ENCODE measurements at places on chromosomes 12 and 14. TPM values are rescaled to one million over a fixed set of nuclear protein-coding genes. Genes with fewer than 3 reads are reported as not detected.

DNA sequence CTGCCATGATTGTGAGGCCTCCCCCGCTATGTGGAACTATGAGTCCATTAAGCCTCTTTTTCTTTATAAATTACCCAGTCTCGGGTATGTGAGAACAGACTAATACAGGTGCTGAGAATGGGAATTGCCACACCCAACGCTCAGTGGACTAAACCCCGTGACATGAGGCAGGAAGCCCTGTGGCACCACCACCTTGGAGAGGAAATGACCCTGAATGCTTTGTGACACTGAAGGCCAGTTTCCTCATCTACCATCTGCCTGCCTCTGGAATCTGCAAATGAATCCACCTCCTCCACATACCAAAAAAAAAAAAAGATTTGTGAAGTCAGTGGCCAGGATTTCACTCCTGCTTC is 41.6 kb downstream of the NT5DC3 start:
- DNase-seq, result no peak

- no peak for DNase-seq
Observed at GRCh38 chr12:90858252-90858651, 96.7 kb downstream of the CCER1 start.

The SDR9C7 gene
- total RNA-seq, result 0.28 TPM

The ITFG2 gene
- total RNA-seq, result 11.8 TPM

DNA sequence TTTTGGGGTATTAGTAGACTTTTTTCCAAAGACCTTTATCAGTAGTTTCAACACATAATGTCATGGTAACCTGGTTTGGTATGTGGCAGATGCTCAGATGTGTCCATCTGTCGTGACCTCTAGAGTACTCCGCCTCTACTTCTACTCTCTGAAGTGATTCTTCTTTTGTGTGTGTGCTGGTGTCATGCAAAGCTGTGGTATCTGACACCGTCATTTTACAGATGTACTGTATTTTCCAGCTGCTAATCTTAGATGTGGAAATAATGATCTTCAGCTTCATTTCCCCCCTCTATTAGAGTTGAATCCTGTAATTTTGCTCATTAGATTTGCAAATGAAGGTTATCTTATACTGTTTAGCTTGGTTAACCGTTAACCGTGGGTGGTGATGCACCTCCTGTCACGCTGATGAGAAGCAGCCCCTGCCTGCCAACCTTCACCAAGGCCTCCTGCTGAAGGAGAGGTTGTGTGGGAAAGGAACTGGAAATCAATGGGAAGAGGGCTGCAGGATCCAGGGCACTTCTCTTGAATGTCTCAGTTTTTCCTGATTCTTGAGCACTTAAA is 222.4 kb upstream of the AMIGO2 start:
- DNase-seq, result peak; percentile 22

DNA sequence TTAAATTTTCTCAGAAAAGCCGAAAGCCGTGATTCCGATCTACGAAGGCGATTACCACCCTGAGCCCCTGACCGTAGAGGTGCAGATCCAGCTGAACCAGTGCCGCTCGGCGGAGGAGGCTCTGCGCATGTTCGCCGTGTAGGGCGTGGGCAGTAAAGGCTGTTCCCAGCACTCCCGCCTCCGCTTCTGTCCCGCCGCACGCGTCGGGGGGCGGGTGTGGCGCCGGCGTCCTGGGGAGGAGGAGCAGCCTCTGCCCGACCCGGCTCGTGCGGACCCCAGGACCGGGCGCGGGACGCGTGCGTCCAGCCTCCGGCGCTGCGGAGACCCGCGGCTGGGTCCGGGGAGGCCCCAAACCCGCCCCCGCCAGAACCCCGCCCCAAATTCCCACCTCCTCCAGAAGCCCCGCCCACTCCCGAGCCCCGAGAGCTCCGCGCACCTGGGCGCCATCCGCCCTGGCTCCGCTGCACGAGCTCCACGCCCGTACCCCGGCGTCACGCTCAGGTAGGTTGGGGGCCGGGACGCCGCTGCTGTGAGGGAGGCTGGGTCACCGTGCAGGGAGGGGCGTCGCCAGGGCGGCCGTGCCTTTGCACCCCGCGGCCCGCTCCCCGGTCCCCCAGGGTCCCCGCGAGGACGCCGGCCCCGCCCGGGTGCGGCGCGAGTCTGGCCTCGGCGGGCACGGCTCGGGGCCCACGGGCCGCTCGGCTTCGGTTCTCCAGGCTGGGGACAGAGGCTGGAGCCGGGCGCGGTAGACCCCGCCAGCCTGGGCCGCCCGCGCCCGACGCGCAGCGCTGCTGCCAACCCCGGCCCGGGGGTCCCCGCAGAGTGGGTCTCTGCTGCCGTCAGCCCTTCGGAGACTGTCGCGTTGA is at the start of gene B3GNT4:
B3GNT4 (plus strand) TSS at position 409 of the 866 bp plus-strand sequence. CDS start 910 bp downstream, outside the sequence.
- DNase-seq, result peak; percentile 95

- no peak for DNase-seq
Observed at GRCh38 chr14:71931492-71932228, 569 bp upstream of the RGS6 start.

DNA sequence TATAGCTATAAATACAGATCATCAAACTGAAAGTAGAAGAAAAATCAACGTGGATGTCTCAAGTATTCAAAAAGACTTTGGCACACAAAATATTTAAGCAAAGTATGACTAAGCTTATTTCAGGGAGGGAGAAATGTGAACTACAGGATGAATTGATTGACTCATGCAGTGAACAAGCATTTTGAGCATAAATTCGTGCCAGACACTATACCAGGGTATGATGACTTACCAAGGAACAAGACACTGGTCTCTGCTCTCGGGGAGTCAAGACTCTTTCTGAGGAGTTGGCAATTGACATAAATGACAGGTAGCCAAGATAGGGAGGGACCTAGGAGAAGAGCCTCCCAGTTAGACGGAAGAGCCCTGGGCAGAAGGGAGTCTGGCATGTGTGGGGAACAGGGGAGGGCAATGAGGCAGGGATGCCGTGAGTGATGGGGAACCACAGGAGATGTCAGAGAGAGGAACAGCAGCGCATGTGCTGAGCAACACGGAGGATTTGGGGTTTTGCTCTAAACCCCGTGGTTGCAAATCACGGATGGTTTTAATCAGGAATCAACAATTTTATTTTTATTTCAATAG is 115.2 kb downstream of the TMEM132D start:
- DNase-seq, result no peak

The GSC gene
- 55.8 TPM for total RNA-seq

GRCh38 chr14:64238049-64238448 is 56.1 kb downstream of the ESR2 start:
- peak; percentile 61 for DNase-seq

DNA sequence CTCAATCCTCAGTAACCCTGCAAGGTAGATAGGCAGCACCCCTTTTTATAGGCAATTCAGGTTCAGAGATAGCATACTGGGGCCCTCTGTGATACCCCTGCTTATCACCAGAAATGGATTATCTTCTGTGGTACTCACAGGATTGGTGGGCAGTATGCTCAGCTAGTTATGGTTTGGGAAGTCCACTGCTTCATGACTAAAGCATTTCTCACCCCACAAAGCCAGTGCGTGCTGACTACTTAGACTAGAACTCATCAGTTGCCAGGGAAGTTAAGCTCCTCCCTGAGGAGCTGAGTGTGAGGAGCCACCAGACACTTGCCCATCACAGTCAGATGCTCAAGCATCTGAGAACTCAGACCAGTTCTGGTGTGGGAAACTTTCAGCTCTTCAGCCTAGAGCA is 76.3 kb downstream of the SCAF11 start:
- DNase-seq, result peak; percentile 4

GRCh38 chr14:31770271-31770670 is 209.1 kb downstream of the NUBPL start:
- no peak for DNase-seq

- no peak for DNase-seq
Observed at GRCh38 chr12:69332815-69333358, 15.3 kb upstream of the LYZ start.

- DNase-seq, result no peak
Observed at GRCh38 chr14:25666877-25667276, 616.9 kb upstream of the STXBP6 start.

The CLEC1B gene
- not detected for total RNA-seq

DNA sequence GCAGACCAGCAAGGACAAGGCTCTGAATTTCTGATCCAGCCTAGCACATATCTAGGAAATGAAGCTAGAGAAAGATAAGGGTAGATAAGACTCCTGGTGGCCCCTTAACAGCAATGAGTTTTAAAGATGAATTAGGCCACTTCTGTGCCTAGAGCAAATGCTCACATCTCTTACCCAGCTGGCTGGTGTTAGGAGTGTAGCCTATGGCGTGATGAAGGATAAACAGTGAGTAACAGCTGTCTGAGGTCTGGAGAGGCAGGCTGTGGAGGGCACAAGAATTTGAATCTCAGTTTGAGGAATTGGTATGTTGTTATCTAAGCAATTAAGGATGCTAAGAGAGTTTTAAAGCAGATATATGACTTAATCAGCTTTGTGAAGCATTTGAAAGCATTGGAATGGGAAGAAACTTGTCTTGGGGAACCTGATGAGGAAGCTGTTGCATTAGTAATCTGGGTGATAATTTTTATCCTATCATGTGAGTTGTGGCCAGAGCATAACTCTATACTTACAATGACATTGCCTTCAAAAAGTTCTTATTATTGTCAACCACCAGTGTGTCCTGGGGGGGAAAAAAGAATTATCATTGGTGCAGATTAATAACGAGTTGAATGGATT is 161.8 kb downstream of the SRGAP1 start:
- no peak for DNase-seq

DNA sequence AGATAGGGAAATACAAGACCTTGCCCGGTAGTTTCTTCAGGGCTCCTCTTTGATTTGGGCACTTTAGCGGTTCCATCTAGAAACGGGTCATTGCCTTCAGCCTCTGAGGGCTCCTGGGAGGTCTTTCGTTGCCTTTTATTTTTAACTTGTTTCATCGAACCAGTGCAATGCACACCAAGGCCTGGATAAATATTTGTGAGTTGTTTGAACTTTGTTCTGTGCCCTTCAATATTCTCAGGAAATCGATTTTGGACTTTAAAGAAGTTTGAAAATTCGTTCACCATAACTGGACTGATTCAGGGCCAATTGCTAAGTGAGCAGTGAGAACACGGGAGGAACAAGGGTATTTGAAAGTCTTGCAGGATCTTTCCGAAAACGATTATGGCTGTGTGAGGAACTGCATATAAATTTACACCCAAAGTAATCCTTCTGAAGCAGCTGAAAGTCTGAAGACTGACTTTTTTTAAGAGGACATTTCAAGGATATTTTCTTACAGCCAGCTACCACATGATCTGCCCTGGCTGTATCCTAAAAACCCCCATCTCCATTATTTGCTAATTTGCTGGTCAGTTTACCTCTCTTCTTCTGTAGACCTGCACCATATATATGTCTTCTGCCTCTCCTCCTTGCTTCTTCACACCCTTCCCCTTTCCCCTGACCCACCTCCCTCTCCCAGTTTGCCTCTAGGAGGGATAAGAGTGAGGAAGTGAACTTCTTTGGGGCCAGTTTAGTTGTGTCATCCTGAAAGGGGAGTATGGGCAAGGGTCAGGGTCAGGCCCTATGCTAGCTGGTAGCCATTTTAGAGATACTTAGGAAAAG is 8.0 kb downstream of the DUSP6 start:
- DNase-seq, result no peak

The P2RX7 gene
- total RNA-seq, result 0.07 TPM

DNA sequence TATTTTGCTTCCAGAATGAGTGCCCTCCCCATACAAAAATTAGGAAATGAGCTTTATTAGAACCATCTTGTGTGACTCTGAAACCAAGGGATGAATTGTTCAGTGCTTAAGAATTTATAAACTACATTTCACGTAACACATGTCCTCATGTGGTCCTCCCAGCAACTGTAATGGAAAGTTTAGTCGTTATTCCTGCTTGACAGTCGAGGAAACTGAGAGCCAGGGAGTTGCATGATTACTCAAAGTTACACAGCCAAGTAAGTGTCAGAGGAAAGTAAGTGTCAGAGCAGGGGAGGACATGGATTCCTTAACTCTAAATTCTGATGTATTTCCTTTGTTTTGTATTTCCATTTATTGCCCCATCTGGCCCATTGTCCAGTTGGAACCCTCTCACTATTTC is 453.9 kb downstream of the FUT8 start:
- no peak for DNase-seq

DNA sequence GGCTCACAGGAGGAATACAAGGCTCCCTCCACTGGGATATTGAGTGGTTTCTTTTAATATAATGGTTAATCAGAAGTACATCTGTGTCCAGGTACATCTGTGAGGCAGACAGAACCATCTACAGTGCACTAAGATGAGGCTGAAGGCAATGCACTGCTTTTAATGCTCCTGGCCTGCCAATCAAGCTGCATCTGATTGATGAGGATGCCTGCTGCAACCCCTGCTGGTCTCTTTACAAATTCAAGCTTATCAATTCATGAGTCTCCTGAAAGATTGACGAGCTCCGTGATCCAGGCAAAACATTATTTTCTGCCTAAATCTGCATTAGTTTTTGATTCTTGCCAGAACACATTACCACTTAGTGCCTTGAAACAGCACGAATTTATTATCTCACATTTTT is 1139.1 kb downstream of the AACS start:
- peak; percentile 32 for DNase-seq

DNA sequence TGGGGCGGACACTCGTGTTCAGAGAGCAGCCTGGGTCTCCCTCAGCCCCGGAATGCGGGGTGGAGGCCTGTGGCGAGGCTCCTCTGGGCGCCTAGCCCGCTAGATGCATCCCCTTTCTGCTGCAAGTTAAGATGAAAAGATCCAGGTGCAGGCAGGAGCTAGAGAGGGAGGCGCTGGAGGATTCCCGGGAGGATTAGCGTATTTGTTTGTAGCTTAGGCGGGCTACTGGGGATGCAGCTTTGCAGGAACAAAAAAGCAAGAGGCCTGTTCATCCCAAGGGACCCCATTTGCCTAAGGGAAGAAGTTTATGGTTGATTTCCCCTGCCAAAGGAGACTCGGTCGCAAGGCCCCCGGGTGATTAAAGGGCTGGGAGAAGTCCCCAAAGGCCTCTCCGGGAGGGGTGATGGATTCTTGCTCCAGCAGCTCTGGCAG is 824 bp downstream of the CCDC177 start:
- DNase-seq, result peak; percentile 90

DNA sequence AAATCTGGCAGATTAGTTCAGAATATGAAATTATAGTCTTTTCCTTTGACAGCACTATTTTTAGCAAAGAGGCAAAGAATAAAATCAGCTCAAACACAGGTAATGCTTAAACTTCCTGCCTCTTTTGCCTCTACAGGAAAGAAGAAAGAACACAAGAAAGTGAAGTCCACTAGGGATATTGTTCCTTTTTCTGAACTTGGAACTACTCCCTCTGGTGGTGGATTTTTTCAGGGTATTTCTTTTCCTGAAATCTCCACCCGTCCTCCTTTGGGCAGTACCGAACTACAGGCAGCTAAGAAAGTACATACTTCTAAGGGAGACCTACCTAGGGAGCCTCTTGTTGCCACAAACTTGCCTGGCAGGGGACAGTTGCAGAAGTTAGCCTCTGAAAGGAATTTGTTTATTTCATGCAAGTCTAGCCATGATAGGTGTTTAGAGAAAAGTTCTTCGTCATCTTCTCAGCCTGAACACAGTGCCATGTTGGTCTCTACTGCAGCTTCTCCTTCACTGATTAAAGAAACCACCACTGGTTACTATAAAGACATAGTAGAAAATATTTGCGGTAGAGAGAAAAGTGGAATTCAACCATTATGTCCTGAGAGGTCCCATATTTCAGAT is 17.4 kb downstream of the TMPO start:
- peak; percentile 61 for DNase-seq

Data from H7 (cell line).